ENCODE measurements at places on chromosomes 7 and 10.

DNA sequence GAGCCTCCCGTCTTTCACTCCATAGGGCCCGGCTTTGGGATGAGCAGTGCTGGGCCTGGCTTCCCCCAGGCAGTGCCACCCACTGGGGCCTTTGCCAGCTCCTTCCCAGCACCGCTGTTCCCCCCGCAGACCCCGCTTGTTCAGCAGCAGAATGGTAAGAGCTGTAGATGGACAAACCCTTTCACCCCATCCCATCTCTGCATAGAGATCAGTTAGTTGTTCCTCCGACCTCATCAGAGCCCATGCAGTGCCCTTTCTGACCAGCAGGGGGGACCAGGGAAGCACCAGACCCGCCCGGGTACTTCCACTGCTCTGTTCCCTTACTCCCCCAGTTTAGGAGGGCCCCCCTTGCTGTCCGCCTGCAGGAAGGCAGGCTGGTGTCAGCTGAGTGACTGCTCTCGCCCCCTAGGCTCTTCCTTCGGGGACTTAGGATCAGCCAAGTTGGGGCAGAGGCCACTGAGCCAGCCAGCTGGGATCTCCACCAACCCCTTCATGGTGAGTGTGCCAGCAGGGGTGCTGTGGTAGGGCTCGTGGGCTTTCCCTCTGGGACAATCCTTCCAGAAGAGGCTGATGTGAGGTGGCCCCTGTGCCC is 9.8 kb downstream of the SAP25 start:
- DNase-seq = peak; percentile 25

DNA sequence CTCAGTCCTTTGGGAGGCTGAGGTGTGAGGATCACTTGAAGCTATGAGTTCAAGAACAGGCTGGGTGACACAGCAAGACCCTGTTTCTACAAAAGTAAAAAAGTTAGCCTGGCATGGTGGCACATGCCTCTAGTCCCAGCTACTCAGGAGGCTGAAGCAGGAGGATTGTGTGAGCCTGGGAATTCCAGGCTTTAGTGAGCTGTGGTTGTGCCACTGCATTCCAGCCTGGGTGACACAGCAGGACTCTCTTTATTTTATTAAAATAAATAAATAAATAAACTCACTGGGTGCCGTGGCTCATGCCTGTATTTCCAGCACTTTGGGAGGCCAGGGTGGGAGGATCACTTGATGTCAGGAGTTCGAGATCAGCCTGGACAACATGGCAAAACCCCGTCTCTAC is 607.9 kb downstream of the CALN1 start:
- DNase-seq = no peak

GRCh38 chr7:78673272-78673671 is 780.2 kb downstream of the MAGI2 start:
- no peak for DNase-seq

GRCh38 chr10:64306729-64307327 is 785.6 kb downstream of the REEP3 start:
- DNase-seq = no peak

- DNase-seq = no peak
Observed at GRCh38 chr7:103752995-103753394, 236.5 kb downstream of the RELN start.

DNA sequence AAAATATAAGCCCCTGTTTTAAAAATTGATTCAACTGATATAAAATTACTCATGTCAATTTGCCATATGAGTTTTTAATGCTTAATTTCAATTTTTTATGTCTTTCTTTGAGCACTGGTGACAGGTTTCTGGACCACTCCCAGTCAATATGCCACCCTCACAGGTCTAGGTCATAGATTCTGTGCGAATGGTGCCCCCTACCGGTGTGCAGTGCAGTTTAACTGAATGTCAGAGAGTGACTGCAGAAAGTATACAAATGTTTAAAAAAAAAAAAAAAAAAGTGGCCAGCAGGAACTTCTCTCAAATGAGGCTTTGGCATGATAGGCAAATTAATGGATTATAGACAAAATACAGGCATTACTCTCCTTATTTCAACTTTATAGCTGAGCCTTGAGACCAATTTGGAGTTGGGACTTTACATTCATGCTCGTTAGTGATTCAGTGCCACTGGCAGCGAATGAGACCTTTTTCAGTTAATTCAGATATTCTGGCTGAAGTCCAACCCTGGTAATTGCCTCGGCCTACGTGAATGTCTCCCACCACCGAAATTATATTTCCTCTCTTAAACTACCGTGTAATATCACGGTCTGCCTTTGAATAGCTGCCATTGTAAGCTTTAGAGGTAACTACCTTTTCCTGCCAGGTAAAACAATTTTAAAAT is 427.6 kb downstream of the PHTF2 start:
- DNase-seq = no peak

DNA sequence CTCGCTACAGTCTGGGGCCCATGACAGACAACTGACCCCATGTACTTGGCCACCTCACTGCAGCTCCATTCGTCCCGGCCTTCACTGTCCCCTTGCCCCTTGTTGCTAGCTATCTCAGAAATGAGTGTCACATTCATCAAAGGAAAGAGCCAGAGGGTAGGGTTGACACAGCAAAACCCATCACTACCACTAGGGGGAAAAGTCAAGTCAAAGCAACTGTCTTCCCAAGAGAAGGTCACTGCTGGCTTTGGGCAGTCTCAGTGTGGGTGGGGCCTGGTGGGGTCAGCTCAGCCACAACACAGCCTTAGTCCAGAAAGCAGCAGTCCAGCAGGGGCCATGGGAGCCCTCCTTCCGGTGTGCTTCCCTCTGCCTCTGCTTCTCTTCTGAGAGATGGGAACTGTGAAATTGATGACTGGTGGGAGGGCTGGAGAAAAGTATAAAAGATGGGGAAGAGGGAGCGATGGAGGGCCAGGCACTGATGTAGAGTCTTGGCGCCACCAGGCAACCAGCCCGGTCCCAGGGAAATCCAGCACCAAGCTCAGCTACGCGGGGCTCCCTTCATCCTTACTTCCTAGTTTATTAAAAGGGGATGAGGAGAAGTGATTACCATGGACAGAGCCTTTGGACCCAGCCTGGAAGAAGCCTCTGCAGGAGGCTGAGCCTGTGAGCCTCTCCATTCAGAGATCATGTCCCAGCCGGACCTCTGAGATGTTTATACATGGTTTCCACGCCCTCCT is 58.0 kb downstream of the PLXNA4 start:
- no peak for DNase-seq

DNA sequence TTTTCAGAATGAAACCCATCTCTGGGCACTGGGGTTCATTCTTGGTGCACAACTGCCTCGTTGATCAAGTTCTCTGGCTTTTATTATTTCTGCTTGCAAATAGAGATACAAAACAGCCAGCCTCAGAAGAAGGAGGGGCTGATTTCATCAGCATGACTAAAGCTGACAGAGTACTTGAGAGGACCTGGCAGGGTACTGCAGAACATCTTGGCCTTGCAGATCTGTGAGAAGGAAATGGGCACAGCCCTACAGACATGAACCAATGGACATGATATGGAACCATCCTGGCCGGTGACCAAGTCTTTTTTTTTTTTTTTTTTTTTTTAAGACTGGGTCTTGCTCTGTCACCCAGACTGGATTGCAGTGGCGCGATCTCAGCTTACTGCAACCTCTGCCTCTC is 240.6 kb downstream of the VTI1A start:
- no peak for DNase-seq

GRCh38 chr7:101936611-101937231 is 119.3 kb downstream of the CUX1 start:
- DNase-seq = no peak

DNA sequence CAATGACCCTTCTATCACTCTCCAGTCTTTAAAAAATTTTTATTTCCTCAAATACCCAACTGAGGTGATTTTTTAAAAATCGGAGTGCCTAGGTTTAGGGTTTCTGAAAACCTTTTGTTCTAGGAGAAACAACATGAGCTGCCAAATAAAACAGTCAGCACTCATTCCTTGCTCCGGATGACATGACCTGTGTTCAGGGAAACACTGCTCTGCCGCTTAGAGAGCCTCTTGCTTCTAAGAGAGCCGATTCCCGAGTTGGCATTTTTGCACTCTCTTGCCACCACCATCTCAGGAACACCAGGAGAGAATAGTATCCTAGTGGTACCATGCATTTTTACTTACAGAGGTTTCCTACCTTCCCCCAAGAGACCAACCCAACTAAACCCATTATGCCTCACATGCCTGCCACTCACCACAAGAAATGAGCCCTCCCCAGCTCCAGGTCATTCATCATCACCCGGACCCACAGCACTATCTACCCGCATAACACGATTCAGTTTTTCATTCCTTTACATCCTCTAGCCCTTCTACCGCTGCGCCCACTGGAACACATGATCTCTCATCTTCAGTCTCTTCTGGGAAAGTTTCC is 365.4 kb downstream of the THSD7A start:
- no peak for DNase-seq

All from NCI-H187 treated with DMSO at 0.1 percent for 48 hours (cell line).